ENCODE measurements at places on chromosomes 11 and 22. TPM values are rescaled to one million over a fixed set of nuclear protein-coding genes. Genes with fewer than 3 reads are reported as not detected.

Gene TRIM44
- total RNA-seq: 36.8 TPM

Gene P4HA3
- not detected for total RNA-seq

Gene TANGO2
- total RNA-seq: 27.3 TPM

Gene SLC1A2
- total RNA-seq: not detected

Gene APOBEC3F
- total RNA-seq: 30.1 TPM

Gene ZNF215
- total RNA-seq: 0.73 TPM

Gene TRAPPC4
- total RNA-seq: 154 TPM

Gene FAM227A
- total RNA-seq: 0.92 TPM

Gene RDX
- total RNA-seq: 58.5 TPM

Gene PRSS23
- 4.0 TPM for total RNA-seq

Gene OLFML1
- not detected for total RNA-seq

Gene APOA5
- total RNA-seq: not detected

Gene TRIM49
- total RNA-seq: not detected

Gene ANGPTL5
- total RNA-seq: not detected

Gene F2
- not detected for total RNA-seq
